ENCODE measurements at places on chromosomes 4 and X.
A peak's percentile ranks its signal among the peaks of the same experiment; 100 is the strongest.

- DNase-seq: no peak
Observed at GRCh38 chrX:12497832-12498591, 293.2 kb upstream of the PRPS2 start.

DNA sequence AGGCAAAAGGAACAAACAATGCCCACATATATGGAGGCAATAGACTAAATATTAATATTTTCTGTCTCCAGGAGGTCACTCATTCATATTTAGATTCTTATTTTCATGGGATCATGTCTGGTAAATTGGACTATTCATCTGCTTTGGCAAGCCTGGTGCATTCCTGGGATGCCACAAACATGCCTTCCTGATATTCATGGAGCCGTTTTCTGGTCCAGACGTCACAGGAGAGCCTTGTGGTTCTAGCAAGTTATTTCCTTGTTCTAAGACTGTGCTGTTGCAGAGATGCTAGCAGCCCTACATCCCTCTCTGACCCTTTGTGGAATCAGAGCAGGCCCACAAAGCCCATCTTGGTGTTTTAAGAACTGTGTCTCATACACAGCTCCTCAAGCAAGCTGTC is 16.1 kb upstream of the EXOSC9 start:
- no peak for DNase-seq

DNA sequence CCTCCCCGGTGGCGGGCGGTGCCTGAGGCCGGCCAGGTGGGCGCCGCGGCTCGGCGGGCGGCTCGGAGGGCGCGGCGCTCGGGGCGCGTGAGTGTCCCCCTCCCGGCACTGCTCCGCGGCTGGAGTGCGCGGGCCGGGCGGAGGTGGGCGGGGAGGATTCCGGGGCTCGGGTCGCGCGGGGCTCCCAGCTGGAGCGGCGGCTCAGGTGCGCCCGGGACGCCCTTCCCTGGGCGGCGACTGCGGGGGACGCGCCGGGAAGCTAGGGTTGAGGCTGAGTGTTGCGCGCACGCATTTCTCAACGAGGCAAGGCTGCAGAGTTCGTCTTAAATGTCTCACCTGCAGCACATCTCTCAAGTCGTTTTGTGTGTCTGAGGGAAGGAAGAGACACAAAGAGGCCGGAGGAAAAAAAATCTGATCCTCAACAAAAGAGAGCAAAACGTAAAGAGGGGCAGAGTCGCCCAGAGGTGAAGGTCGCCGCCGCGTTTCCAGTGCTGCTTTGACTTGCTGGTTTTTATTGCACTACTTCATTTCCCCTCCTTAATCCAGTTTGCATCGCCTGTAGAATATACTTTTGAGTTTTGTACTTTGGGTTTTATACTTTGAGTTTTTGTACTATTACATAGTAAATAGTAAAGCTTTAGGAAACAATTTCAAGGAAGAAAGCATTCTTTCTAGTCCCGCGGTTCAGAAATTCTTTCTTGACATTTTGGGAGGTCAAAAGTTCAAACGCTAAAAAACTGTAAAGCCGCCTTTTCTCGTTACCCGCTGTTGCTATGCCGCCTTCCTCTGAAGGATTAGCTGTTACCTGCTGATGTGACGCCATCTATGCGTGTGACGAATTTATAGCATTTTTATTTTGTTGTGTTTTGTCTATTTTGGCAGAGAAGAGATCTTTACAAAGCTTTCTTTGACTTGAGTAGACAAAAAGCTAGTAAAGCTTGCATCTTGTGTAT is 106.5 kb upstream of the STOX2 start:
- no peak for DNase-seq

- no peak for DNase-seq
Observed at GRCh38 chr4:81516241-81516640, 44.5 kb upstream of the RASGEF1B start.

DNA sequence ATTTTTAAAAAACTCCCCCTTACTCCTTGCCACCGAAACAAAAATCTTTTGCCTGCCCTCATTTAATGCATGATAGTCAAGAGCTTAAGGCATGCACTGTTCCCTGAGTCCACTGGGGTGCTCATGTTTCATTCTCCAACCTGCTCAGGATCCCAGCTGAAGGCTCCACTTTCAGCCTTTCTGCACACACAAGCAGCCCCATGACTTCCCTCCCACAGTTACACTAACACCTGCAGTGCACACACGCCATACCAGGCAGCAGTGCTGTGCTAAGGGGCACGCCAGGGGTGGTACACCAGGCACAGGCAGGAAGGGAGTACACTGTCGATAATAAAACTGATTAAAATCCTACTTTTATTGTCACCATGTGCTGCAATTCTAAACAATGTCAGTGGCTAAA is 385.2 kb downstream of the BMPR1B start:
- DNase-seq: no peak

DNA sequence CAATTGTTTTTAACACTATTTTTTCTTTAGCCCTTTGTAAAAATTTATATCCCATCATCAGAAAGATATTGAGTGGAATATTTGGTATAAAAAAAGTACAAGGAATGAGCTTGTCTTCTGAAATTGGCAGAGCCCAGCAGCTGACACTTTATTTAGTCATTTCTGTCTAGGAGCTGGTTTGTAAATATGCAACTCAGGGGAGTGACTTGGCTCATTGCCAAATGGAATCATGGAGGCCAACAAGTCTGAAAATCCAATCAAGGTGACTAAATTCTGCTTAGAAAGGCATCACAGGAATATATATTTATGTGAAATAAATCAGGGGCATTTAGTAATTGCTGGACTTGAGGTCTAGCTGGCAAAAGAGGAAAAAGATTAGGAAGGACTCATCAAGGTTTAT is 74.4 kb downstream of the OTC start:
- DNase-seq: no peak

- peak; percentile 3 for DNase-seq
Observed at GRCh38 chr4:146510942-146511341, 10.8 kb downstream of the SLC10A7 start.

GRCh38 chr4:75306506-75306905 is 207.7 kb downstream of the RCHY1 start:
- DNase-seq: no peak

DNA sequence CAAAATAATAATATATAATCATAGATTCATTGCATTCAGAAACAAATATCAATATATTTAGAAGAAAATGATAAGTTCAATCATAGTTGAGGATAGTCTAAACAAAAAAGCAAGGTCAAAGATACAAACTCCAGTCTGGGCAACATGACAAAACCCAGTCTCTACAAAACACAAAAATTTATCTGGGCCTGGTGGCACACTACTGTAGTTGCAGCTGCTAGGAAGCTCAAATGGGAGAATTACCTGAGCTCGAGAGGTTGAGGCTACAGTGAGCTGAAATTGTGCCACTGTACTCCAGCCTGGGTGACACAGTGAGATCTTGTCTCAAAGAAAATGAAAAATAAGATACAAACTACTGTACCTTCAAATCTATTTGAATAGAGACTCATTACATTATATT is 52.7 kb upstream of the ANXA10 start:
- no peak for DNase-seq

DNA sequence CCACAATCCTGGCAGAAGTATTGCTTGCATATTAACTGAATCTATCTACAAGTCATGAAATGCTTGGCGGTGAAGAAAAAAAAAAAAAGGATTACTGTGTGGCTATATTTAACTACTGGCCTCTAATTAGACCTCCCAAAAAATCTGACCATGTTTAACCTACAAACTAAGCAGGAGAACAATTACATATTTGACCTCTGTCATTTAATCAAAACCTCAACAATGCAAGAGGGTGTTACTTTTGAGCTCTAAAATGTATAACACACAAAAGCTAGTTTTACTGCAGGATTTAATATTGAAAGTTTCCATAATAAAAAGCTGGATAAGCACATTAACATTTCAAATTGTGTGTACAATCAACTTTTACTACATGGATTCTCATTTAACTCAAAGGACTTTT is 1.5 kb downstream of the ITM2A start:
- no peak for DNase-seq

DNA sequence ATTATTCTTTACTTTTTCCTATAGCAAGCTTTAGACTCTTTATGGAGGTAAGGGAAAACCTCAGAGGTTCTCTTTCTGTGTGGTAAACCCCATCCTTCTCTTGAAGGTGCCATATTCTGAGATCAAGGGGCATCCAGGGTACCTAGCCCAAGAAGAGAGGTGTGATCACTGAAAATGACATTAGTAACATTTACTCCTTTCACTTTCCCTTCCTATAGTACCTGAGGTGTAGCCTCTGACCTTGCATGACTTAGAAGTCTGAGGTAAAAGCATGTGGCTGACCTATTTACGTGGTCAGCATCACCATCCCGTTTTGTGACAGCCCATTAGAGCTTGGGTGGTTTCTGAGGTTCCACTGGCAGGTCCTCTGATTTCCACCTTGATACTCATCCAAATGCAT is 25.7 kb downstream of the SGMS2 start:
- DNase-seq: no peak

- DNase-seq: peak; percentile 74
Observed at GRCh38 chr4:6546681-6547447, 28.1 kb upstream of the MAN2B2 start.

DNA sequence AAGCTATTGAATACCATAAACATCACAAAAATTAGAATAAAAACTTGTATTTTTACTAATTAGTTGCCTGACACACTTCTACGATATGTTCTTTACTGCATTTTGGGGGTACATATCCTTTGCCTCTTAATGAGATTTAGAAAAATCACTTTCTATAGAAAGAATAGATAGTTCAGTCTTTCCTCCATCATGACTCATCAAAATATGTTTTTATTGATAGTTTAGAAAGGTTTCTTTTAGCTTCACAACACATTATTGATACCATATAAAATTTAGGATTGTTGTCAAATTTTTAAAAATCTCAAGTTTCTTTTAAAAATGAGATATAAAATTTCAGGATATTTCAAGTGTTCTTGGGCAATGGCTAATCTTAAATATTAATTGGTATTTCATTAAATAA is 74.5 kb upstream of the NOCT start:
- DNase-seq: no peak

- DNase-seq: no peak
Observed at GRCh38 chr4:42786350-42787078, 106.0 kb upstream of the GRXCR1 start.

GRCh38 chrX:153723351-153724251 is 586 bp downstream of the BCAP31 start:
- DNase-seq: peak; percentile 7

DNA sequence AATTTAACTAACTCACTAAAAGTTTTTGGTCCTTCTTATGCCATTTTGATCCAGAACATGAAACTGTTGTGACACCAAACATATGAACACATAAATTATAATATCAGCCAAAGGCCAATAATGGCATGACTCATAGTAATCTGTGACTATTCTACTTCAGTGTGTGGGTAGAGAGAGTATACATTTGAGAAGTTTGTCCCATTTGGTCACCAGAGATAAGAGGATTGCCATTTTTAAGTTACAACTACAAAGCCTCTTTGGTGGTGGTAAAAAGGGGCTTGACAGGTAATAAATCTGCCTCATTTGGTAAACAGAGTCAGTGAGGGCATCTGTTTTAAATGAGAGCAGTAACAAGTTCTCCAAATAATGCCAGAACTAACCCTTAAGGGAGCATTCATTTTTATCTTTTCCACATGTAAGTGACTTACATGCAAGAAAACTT is 117.9 kb downstream of the TBC1D19 start:
- DNase-seq: no peak

- no peak for DNase-seq
Observed at GRCh38 chrX:110734894-110735541, 60.6 kb downstream of the CHRDL1 start.

GRCh38 chr4:182918791-182919302 is 1.7 kb upstream of the DCTD start:
- peak; percentile 31 for DNase-seq

DNA sequence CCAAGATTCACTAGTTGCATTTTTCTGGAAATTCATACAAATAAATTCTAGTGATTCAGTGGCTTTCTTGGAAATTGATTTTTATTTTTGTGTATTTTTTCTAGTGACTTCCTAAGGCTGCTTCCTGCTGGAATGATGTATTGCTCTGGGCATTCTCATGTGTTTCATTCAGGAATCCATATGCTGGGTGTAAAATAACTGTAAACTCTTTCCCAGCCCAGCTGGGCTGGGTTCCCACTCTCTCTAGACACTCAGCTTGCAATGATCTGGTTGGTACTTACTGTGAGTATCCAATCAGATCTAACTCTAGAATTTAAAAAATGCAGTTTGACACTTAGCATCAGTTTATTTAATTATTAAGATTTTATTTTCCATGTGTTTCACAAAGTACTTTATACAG is 882.2 kb downstream of the STIM2 start:
- DNase-seq: no peak

DNA sequence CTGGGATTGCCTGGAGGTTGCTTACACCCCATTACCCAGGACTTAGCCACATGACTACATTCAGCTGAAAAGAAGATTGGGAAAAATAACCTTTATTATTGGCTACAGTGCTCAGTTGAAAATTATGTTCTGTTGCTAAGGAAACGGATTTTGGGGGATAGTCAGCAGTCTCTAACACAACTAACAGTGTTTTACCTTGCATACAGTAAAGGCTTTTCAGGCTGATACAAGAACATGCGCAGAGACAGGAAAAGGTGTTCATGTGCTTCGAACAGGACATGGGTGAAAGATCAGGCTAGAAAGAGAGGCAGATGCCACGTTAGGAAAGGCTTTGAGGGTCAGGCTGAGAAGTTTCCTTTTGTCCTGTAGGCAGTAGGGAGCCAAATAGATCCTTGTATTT is 14.8 kb upstream of the RHOH start:
- no peak for DNase-seq

- DNase-seq: no peak
Observed at GRCh38 chr4:95066050-95066449, 308.3 kb downstream of the BMPR1B start.

DNA sequence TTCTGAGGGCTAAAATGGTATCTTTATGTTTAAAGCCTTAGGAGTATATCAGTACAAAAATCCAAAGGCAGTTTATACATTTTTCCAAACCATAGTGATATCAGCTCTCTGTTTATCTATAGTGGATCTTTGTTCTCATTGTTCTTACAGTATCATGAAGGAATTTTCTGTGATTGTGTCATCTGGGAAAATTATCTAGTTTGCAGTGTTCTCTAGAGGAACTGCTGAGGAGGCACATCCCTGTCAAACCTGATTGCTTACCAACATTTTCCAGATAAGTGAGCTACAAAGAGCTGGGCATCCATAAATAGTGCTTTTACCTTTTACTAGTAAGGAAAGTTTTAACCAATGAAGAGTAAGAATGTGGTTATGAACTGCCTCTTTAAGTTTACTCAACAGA is 44.9 kb upstream of the SLC25A31 start:
- DNase-seq: no peak

DNA sequence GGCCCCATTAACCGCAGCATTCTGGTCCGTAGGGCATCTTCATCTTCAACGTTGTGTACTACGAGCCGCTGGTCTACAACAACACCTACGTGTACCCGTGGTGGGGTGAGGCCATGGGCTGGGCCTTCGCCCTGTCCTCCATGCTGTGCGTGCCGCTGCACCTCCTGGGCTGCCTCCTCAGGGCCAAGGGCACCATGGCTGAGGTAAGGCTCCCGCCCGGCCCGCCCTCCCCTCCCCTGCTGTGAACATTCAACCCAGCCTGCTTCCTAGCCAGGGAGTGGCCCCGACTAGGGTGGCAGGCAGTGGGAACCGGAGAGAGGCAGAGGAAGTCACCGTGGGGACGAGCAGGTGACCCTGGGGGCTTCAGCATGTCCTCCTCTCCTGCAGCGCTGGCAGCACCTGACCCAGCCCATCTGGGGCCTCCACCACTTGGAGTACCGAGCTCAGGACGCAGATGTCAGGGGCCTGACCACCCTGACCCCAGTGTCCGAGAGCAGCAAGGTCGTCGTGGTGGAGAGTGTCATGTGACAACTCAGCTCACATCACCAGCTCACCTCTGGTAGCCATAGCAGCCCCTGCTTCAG is 7.1 kb downstream of the SLC6A8 start:
- DNase-seq: no peak

All from Kasumi-1 (cell line).